ENCODE measurements at places on chromosomes 11 and 22.

- no peak for DNase-seq
Observed at GRCh38 chr11:1762537-1763302, 1.0 kb downstream of the CTSD start.

DNA sequence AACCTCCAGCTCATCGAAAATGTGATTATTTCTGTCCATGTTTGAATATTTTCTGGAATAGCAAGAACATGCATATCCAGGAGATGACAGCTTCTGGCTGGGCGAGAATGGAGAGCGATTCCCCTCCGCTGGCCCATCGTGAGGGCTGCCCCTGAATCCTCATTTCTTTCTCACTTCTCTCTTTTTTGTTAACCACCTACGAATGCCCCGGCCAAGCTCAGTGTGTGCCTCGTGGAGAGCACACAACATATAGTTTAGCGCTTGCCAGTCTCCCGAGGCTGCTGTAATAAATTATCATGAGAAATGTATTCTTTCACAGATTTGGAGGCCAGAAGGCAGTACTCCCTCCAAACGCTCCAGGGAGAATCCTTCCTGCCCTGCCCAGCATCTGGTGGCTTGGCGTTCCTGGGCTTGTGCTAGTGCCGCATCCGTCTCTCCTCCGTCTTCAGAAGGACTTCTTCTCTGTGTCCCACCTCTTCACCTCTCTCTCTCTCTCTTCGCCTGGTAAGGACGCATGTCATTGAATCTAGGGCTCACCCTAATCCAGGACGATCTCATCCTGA is 1306.0 kb downstream of the TBC1D22A start:
- no peak for DNase-seq

DNA sequence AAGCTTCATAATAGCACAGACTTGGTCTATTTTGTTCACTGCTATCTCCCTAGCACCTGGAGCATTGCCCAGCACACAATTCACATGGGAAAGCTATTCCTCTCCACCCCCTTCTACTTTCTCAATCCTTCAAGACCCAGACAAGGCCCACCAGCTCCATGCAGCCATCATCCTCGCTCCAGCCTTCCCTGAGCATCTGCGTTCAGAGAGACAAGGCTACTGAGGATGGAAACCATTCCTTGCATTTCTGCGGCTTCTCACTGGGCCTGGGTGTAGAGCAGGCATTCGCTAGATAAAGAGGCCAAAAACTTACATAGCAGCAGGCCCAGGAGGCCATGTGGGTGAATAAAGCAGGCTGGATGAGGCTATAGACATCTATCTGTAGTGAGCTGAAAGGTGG is 530.8 kb downstream of the BUD13 start:
- DNase-seq: no peak

DNA sequence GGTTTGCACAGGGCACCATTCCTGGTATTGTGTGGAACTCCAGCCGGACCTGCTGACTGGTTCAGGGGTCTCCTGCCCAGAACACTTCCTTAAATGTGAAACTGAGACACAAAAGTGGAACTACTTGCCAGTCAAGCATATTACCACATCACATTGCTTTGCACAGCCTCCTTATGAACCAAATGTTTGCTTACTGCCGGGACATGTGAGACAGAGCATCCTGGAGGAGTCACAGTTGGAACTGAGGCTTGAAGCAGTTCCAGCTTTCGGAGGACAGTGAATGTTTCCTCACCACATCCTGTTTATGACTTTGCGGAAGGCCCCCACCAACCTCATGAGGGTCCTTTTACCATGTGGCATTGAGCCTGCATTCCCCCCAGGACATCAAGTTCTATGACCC is 105.8 kb upstream of the ARHGAP42 start:
- no peak for DNase-seq

DNA sequence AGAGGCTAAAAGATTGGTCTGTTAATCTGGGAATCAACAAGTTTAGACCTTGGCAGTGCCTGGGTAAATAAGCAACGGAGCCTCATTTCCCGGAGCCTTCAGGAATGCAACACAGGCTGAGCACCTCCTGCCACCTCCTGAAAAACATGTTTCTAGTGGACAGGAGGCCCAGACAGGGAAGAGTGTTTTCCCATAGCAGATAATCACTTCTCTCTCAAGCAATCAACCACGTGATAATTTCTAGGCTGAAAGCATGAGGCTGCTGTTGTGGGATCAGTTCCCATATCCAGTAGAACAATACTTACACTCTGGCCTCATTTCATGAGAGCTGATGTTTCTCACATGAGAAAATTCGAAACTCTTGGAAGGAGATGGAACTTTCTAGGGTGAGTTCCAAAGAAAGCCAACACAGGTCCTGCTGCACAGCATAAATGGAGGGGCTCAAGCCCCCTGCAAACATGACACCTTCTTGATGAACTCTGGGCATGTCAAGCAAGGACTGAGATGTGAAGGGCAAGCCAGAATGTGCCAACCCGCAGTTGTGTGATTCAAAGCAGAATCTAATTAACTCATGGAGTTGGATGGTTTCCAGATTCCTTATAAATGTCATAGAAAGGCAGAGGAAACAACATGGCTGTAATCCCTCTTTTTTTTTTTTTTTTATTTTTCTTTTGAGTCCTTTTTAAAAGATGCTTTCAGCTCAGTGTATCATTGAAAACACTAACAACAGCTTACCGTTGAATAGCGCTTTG is 228.5 kb upstream of the SESN3 start:
- DNase-seq: no peak

DNA sequence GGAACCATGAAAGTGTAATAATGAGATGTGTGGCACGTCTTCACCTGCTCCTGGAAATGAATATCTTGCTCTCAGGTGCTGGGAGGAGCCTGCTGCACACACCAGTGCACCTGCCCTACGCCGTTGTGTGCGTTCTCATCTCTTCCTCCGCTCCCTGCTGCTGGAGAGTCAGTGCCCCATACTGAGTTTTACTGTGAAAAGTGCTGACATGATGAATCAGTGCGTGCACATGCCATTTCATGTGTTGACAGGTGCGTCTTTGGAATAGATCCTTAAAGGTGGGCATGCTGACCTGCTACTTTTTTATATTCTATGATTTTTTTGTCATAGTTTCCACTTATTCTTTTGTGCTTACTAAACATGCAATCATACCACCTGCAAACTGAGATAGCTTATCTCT is 1015.8 kb downstream of the BRD1 start:
- no peak for DNase-seq

- no peak for DNase-seq
Observed at GRCh38 chr22:23789638-23790037, 2.9 kb downstream of the SMARCB1 start.

GRCh38 chr11:17601256-17601671 is 54.2 kb downstream of the OTOG start:
- no peak for DNase-seq

DNA sequence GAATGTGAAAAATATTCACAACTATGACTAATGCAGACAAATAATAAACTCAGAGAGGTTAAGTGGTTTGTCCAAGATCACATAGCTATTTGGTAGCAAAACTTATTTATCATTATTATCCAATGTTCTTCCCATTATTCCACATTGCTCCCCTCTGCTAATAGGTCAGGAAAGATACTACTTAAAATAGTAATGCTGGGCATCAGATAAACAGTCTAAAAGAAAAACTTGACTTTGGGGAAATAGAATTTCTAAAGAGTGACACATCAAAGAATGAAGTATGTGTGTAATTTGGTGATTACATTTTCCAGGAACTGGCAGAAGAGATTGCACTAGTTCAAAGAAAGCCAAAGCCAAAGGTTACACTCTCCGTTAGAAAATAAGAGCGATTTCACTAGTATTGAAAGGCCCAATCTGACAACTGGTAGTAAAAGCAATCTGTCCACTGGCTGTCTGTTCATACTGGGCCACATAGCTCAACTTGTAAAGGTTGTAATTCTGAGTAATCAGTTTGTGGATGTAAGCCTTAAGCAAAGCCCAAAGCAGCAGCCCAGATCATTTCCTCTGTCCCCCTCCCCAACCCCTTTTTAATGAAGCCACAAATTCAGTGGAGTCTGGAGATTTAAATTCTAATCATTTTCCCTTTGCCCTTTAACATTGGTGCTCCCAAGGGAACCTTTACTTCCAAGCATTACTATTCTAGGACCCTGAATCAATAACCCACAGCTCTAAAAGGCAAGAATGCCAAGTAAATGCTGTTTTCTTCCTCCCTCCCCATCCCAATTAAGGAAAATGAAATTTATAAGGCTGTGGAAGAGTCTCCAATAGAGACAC is 283.5 kb downstream of the TTC28 start:
- no peak for DNase-seq

- DNase-seq: no peak
Observed at GRCh38 chr11:16902182-16902581, 112.0 kb downstream of the PLEKHA7 start.

GRCh38 chr22:45154383-45154782 is 9.3 kb upstream of the NUP50 start:
- DNase-seq: no peak

GRCh38 chr22:42343531-42344081 is 73.2 kb upstream of the TCF20 start:
- no peak for DNase-seq

- DNase-seq: no peak
Observed at GRCh38 chr11:3786781-3787428, 10.4 kb downstream of the NUP98 start.

GRCh38 chr11:112963368-112963955 is 2.2 kb downstream of the NCAM1 start:
- DNase-seq: no peak

GRCh38 chr11:75147191-75147874 is 3.6 kb upstream of the SLCO2B1 start:
- no peak for DNase-seq

DNA sequence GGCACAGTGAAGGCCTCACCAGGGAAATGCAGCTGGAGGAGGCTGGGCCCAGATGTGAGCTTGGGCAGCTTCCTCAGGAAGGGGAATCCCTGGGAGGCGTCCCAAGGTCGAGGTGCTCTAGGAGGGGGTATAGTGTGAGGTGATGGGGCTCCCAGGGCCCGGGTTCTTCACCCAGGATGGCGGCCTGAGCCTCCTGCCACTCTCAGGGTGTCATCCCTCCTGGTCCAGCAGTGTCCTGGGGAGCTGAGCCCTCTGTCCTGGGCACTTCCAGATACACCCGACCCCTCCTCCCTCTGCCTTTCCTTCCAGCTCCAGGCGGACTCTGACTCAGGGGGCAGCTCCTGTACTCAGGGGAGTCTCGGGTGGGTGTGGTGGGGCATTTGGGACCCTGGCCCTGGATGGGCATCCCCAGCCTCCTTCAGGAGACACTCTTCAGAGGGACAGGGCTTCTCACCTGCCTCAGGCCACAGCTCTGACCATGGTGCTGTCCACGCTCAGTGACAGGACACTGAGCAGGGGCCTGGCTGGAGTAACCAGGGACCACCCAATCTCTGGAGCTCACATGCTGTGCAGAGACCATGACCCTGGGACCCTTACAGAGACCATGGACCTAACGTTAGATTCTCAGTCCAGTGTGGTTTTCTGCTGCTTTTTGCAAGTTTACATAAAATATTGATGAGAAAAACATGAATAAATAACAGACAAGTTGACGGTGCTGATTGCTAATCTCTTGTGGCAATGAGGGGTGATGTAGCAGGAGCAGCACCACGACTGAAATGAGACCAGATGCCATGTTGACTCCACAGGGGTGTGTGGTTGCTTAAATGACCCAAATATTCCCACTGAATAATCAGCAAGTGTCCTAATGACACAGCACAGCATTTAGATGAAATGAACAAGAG is 101.9 kb downstream of the GGTLC2 start:
- no peak for DNase-seq

DNA sequence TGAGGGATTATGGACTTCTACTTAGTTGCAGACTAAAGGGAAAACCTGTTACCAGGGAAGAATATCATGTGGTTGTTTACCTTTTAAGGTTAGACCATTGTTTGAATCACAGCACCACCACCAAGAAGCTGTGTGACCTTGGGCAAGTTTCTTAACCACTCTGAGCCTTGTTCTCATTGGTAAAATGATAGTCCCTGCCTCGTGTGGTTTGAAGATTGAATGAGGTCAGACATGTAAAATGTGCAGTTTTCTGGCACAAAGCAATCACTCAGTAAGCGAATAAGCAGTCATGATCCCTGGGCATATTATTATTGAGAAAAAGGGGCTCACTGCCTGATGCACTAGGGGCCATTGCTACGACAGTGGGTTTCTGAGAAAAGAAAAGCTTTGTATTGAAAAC is 28.3 kb downstream of the MOV10L1 start:
- no peak for DNase-seq

- no peak for DNase-seq
Observed at GRCh38 chr22:38724176-38724575, 18.4 kb downstream of the GTPBP1 start.

DNA sequence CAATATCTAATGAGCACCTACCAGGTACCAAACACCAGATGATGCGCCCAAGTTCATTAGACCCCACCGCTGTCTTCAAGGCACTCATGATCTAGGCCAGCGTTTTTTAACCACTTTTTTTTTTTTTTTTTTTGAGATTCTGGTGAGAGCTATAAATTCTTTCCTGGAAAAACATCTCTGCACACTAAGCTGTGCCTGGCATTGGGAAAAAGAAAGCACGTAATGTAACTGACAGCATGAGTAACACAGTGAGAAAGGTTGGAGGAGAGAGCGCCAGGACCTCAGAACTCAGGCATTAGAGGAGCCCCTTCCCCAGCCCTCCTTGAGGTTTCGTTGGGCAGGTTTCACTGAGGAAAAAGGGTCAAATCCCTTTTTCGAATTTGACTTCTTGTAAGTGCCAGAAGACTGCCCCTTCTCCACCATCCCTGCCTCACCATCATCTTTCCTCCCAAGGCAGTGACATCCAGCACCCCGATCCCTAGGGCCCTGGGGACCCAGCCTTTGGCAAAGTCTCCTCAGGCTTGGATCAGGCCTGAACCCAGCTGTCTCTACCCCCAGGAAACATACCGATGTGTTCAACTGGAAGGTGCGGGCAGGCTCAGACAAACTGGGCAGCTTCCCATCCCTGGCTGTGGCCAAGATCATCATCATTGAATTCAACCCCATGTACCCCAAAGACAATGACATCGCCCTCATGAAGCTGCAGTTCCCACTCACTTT is 26.1 kb upstream of the SMIM35 start:
- no peak for DNase-seq
